ENCODE measurements at places on chromosomes 13 and 19.

DNA sequence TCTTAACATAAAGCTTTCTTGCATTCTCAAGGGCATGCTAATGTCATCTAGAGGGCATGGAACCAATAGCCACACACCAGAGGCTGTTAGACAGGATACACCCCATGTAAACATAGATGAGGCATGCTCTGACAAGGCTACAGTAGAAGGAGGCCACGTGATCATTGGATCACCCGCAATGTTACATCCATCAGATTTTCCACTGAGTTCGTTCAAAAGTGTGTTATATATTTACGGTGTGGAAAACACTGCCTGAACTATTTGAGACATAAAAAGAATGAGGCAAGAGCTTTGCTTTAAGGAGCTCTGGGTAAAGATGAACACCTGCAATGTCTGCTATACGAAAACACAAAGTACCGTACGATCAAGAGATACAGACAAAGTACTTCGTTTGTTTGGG is 817.5 kb upstream of the SLC10A2 start:
- DNase-seq: no peak

DNA sequence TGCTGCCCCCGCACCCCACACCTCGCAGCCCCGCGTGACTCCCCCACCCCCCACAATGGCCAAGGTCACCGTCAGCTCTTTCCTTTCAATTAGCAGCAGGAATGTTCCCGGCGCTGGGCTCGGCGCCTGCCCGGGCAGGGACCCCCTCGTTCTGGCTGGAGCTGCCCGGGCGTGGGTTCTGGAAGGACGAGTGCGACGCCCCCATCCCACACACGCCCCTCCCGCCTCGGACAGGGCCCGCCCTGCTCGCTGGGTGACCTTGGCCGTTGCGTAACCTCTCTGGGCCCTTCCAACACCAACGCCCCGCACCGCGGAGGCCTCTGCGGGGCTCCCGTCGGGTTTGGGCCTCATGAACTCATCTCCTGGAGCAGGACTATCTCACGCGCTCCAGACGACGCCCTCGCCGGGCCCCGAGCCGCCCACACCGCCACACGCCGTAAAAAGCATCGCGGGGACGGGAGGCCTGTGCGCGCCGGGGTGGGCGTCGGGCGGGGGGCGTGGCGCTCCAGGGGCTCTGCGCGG is 10.3 kb downstream of the PALM start:
- no peak for DNase-seq

DNA sequence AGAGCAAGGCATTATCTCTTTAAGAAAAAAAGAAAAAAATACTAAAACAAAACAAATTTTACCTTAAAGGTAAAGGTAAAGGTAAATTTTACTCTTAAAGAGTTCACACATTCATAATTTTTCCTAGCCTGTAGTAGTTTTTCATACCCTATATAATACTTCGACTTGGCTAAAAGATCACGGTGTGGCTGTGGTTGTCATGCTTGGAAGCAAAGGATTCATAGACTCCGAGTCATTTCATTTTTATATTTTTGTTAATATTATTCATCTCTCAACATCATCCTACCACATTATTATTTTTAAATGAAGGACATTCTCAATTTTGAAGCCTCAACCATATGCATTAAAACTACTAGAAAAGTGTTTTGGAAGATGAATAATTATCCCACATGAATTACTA is 52.7 kb downstream of the PIBF1 start:
- no peak for DNase-seq

DNA sequence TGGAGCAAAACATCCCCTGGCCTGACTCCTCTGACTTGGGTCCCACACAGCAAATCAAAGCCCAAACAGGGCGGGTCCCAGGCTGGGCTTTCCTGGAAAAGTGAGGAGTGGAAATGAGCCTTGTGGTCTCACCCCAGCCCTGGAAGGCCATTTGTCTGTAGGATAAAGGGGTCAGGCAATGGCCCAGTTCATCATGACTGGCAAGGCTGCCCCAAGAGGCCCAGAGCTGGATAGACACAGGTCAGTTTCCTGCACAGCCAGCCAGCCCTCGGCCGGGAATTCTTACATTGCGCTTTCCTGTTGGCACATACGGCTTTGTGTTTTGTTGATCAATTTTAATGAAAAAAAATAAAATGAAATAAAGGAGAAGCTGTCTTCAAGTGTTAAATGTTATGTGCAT is 174.3 kb downstream of the TSHZ3 start:
- DNase-seq: no peak

DNA sequence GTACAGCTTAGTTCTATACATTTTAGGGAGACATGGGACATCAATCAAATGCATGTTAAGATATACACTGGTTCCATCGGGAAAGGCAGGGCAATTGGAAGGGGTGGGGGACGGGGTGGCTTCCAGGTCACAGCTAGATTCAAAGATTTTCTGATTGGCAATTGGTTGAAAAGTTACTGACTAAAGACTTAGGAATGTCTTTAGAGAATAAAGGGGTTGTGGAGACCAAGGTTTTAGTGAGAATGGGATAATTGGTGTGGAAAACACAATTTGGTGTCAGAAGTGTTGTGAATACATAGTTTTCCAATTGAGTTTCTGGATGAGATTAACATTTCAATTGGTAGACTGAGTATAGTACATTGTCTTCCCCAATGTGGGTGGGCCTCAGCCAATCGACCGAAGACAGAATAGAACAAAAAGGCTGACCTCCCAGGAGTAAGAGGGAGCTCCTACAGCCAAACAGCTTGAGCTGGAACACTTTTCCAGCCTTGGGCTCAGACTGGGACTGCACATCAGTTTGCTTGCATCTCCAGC is 988 bp upstream of the CCDC169 start:
- DNase-seq: no peak

DNA sequence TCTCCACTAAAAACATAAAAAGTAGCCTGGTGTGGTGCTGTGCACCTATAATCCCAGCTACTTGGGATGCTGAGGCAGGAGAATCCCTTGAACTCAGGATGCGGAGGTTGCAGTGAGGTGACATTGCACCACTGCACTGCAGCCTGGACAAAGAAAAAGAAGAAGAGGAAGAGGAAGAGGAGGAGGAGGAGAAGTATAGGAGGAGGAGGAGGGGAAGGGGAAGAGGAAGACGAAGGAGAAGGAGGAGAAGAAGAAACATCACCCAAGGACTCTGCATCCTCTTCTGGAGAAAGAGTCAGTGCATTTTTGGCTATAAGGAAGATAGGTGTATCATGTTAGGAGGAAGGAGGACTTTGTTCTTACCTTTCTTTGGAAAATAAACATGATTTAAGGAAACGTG is 13.0 kb upstream of the FPR3 start:
- no peak for DNase-seq

DNA sequence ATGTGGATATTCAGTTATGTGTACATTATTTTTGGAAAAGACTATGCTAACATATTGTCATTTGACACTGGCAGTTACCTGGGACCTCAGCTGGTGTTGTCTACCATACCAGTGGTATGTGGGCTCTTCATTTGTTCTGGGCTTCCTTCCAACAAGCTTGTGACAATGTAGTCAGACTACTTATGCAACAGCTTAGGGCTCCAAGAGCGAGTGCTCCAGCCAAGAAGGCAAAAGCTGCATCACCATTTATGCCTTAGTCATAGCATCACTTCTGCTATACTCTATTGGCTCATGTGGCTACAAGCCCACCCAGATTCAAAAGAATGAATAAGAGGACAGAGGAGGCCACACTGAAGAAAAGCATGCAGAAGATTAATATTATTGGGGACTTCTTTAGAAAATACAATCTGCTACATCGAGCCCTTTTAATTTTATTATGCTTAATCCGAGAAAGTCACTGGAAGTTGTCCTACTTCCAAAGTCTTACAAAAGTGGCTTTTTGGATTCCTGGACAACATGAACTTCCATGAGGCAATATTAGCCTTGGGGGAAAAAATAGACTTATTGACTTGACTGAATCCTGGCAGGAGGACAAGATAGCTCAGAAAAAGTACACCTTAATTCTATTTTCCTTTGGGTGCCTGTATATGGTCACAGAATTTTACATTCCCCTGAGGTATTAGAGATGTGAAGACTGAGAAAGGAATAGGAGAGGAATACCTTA is 529.4 kb upstream of the HTR2A start:
- no peak for DNase-seq

GRCh38 chr13:41311406-41312175 is 524 bp downstream of the NAA16 start:
- DNase-seq: peak; percentile 72

DNA sequence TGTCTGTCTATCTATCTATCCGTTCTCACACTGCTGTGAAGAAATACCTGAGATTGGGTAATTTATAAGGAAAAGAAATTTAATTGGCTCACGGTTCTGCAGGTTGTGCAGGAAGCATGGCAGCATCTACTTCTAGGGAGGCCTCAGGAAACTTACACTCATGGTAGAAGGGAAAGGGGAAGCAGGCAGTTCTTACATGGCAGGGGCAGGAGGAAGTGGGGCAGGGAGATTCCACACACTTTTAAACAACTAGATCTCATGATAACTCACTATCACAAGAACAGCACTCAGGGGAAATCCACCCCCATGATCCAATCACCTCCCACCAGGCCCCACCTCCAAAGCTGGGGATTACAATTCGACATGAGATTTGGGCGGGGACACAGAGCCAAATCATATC is 105.3 kb downstream of the SLC10A2 start:
- peak; percentile 13 for DNase-seq

- DNase-seq: no peak
Measured at GRCh38 chr19:30271816-30272215, 100.4 kb upstream of the ZNF536 start.

DNA sequence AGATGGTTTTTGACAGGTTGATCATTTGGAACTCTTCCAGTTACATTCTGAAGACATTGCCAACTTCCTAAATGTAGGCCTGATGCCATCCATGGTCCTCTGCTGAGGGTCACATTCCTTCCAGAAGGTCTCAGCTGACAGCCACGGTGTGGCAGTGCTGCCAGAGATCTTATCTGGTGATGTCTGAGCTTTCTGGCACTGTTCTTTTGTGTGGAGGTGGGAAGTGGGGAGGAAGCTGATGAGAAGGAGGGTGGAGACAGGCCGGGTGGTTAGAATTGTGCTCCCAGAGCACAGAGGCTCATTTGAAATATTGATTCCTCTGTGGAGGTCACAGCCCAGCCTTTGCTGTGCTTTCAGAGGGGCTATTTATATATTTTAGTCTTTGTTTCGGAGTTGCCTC is 16.1 kb upstream of the MTIF3 start:
- no peak for DNase-seq

- DNase-seq: no peak
Measured at GRCh38 chr13:28485551-28485950, 9.4 kb downstream of the FLT1 start.

DNA sequence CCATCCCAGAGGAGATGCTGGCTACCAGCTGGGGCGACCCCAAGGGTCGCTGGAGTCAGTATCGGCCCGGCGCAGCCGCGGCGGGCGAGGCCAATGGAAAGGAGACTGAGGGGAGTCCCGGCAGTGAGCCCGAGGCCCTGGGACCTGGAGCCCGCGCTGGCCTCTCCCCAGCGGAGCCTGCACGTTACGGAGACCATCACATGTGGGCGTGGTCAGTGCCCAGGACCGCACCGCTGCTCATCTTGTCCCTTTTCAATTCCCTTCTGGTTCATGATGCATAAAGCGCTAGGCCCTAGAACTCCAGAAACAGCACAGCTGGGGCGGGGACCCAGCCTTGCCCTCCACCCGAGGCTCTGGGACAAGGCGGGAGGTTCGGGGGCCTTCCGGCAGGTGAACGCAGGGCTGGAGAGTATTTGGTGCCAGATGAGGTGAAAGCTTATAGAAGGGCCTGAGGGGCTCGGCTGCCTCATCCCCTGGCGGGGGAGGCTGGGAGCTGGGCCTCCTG is 8.0 kb downstream of the C19orf25 start:
- peak; percentile 53 for DNase-seq

- DNase-seq: no peak
Measured at GRCh38 chr13:27600711-27601110, 19.6 kb downstream of the LNX2 start.

- DNase-seq: no peak
Measured at GRCh38 chr19:3722443-3723109, 14.4 kb downstream of the TJP3 start.

DNA sequence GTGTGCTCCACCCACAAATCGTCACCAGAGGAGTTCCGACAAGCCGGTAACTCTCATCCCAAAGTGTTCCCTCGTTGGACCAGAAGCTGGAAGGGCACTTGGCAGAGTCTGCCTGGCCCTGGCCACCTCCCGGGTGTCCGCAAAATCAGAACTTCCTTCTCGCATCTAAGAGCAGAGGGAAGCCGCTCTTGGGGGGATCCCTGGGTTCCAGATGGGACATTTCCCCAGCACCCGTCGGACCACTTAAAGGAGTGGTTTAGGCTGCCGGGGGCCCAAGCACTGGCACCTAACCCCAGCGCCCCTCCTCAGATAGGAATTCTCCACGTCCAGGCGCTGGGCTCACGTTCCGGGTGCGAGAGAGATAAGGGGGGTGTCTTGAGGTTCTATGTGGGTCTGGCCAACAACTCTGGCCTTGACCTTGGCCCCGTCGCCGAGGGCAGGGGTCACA is 857 bp upstream of the MAP2K7 start:
- DNase-seq: no peak

DNA sequence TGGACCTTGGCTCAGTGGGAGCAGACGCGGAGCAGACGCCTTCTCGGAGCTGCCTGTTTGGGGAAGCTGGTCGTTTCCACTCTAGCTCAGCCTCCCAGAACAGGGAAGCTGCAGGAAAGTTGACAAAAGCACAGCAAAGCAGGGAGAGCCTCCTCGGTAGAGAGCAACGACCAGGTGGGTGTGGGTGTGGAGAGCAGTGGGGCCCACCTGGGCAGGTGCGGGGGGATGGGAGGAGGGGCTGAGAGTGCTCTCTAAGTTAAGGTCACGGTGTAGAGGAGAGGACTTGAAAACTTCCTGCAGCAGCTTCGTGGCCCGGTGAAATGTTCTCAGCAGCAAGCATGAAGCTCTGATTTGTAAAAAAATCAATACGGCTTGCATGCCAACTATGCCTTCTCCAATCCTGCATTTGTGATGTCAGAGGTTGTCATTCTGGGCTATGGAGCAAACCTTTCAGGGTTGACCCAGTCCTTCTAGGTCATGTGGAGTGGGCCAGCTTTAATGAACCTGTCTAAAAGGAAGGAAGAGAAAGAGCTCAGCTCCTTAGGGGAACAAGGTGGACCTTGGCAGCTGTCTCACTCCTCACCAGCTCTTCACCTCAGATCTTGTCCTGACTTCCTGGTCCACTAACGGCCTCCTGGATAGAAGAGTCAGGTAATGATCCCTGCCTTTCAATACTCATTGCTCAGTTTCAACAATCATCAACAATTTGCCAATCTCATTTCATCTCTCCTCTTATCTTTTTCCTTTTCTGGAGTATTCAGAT is 85.8 kb upstream of the UBL3 start:
- DNase-seq: no peak

- no peak for DNase-seq
Measured at GRCh38 chr13:77985866-77986636, 67.4 kb upstream of the EDNRB start.

DNA sequence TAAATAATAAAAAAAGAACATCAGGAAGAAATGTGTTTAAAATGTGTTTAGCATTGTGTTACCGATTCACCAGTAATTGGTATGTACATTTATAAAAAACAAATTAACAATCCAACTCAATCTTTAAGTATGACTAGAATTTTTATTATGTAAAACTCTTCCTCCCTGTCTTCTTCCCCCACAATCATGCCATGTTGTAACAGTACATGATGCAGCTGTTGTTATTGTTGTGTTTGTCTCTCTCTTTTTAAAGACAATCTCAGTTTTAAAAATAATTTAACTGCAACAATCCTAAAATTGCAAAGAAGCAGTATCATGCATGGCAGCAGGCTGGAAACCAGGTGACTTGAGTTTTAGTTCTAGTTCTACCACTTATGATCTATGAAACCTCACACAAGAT is 180.2 kb downstream of the RGCC start:
- DNase-seq: no peak

- DNase-seq: peak; percentile 52
Measured at GRCh38 chr13:45280751-45281634, 60.0 kb downstream of the TPT1 start.

- no peak for DNase-seq
Measured at GRCh38 chr19:43574424-43575155, 737 bp downstream of the XRCC1 start.

Data from B cell (primary cell).